Stimulated activated CD4-positive, alpha-beta T cell treated with anti-CD3 and anti-CD28 coated beads, Interleukin-1b, Interleukin-23, amount 100 ng/mL, for 4 hours (primary cell): ENCODE measurements at places on chromosomes 3 and 15.
A peak's percentile ranks its signal among the peaks of the same experiment; 100 is the strongest.

- no peak for DNase-seq
Measured at GRCh38 chr15:49875392-49875791, 243.6 kb downstream of the ATP8B4 start.

DNA sequence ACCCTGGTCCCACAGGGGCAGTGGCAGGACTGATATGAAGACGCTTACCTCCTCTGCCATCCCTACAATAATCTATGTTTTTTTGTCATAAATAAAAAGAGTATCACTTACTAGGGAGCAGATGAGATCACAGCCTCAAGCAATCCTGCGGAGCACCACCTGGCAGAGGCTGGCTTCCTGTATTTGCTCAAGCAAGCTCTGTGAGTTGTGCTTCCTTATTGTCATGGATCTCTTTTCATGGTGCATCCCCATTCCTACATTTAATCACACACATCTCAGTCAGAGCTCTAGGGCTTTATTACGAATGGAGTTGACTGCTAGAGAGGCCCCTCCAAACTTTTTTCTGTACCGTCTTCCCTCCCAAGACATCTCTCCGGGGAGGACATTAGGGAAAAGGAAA is 186.0 kb downstream of the UBE2E2 start:
- no peak for DNase-seq

DNA sequence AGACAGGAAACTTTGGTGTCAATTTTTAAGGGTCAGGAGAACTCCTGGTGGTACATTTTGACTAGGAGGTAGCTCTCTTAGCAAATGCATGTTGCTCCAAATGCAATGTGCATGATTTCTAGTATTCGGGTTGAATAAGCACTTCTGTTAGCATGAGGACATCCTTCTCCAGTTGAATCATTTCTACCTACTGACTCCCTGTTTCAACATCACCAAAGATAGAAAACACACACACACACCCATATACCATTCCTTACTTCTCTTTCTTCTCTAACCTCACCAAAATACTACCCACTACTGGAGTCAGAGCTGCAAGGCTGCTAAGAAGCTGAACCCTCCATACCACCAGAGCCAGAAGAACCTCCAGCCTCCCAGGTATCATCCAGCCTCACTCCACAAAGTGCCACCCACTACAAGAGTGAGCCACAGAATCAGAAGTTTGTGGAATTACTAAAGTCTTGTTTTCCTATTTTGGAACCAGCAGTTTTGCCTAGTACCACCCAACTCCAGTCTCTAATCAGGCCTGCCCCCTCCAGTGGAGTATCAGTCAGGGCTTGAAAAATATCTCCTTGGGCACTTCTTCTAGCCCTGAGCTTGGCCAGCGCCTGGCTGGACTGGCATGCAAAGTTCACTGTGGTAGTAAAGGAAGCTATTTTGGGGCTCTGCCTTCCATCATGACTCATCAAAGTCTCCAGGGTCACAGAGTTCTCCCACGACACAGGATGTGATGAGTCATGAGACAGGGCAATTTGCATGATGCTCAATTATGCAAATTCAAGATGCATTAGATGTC is 110.3 kb downstream of the CYP19A1 start:
- DNase-seq, result no peak

DNA sequence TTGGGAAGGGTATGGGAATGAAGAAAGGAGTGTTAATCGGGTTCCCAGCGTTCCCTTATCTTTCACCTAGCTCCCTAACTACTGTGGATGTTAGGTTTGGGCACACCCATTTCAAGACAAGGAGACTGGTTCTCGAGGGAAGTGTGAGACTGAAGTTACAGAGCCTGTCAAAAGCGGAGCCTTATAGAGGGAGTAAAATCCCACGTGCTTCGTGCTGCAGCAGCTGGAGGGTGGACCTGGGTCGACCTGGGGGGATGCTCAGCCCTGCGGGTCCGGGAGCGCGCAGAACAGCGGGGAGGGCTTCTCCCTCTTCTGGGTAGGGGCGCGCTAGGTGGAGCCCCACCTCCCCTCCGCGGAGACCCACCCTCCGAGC is 314 bp upstream of the TMED3 start:
- DNase-seq, result no peak

DNA sequence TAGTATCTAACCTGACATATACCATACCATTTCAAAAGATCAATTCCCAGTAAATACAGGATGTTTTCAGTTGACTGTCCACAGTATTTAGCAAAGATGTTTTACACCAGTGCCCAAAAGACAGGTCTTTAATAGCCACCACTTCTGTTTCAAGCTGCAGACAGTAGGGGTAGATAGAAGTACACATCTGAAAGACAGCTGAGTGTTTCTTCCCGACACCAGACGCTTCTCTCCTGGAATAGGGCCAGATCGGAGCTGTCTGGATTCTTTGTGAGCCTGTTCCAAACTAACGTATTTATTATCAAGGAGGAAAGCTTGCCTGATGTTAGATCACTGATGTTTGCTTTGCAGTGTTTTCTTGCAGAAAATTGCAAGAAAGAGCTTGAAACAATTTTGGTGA is 136.1 kb upstream of the RBMS3 start:
- no peak for DNase-seq

GRCh38 chr3:142029791-142030190 is 119.6 kb downstream of the TFDP2 start:
- no peak for DNase-seq

DNA sequence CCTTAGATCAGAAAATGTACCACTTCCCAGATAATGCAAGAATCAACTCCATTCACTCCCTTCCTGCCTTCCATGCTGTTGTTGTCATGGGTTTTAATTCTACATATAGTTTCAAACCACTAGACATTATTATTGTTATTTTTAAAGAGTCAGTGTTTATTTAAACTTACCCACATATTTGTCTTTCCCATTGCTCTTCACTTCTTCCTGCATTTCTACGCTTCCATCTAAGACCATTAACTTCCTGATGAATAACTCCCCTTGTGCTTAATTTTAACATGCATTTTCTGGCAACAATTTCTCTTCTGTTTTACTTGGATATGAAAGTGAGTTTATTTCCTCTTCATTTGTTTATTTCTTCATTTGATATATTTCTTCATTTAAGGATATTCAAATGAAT is 127.1 kb upstream of the FHIT start:
- DNase-seq, result no peak

- no peak for DNase-seq
Measured at GRCh38 chr3:27990324-27990723, 251.1 kb upstream of the CMC1 start.

DNA sequence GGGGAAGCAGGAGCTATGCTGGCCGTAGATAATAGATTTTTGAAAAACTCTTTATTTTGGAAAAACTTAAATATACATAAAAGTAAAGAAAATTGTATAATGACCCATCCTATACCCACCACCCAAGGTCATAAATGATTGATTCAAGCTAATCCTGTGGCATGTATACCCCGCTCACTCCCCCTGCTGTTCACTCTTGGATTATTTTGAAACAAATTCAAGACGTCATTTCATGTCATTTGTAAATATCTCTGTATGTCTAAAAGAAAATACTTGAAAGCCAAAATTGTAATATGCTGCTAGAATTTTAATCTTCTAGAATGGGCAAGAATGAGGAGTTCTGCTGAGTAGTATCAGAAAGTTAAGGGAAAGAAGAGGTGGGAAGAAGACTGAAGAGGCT is 241.7 kb downstream of the FEZF2 start:
- no peak for DNase-seq

- DNase-seq, result no peak
Measured at GRCh38 chr3:166243511-166243910, 406.3 kb upstream of the BCHE start.

DNA sequence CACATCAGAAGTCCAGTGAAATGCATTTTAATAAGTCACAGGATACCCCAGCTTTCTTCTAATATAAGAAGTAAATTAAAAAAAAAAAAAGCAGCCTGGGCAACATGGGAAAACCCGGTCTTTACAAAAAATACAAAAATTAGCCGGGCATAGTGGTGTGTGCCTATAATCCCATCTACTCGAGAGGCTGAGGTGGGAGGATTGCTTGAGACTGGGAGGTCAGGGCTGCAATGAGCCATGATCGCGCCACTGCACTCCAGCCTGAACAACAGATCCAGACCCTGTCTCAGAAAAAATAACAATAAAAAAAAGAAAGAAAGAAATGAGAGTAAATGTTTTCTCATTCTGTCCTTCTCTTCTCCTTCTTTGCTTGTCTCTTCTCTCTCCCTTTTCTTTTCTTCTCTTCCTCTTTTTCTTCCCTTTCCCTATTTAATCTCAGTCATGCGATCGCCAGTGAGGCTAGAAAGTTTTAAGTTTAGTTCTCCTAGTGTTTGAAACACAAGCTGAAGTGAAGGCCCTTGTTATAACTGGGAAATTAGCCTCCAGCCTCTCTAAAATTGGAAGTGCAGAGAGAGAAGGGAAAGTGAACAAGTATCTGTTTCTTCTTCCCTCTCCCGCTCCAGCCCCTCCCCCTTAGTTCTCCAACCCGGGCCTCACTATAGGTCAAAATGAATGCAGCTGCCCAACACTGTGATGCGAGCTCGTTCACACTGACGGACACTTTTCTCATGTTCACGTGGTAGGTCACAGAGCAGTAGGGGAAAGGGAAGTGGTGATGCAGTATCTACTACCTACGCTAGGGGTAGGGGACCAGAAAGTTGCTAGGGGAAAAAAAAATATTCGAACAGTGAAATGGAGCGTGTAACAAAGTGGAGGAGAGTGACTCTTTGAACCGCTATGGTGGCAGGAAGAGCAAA is 23.5 kb upstream of the TSC22D2 start:
- DNase-seq, result peak; percentile 12

GRCh38 chr15:92819278-92820235 is 80.6 kb upstream of the CHD2 start:
- no peak for DNase-seq

DNA sequence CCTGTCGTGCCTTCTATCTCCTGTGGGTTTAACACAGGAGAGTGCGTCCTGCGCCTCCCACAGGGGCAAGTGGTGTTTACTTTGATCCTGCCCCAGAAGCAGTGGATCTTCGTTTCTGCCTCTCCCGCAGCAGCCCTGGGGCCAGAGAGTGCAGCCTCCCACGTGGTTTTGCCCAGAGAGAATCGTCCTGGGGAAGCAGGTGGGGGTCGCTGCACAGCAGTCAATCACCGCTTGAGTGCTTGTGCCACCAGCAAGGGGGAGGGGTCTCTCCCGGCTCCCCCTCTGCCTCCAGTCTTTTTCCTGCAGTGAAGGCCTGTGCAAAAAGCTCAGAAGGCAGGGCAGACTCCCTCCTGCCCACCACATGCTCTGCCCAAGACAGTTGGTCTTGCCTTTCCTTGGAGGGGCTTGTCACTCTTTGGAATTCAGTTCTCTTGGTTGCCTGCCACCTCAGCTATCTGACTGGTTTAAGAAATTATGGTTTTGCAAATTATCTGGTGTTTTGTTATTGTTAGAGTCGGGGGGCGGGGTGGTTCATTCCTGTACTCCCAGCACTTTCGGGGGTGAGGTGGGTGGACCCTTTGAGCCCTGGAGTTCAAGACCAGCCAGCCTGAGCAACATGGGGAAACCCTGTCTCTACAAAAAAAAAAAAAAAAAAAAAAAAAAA is 26.9 kb downstream of the STOML1 start:
- no peak for DNase-seq

GRCh38 chr15:90421527-90421926 is 33.5 kb downstream of the IQGAP1 start:
- DNase-seq, result no peak

- DNase-seq, result no peak
Measured at GRCh38 chr3:355622-356021, 159.1 kb downstream of the CHL1 start.

GRCh38 chr15:47794252-47794914 is 77.1 kb downstream of the SEMA6D start:
- DNase-seq, result no peak

DNA sequence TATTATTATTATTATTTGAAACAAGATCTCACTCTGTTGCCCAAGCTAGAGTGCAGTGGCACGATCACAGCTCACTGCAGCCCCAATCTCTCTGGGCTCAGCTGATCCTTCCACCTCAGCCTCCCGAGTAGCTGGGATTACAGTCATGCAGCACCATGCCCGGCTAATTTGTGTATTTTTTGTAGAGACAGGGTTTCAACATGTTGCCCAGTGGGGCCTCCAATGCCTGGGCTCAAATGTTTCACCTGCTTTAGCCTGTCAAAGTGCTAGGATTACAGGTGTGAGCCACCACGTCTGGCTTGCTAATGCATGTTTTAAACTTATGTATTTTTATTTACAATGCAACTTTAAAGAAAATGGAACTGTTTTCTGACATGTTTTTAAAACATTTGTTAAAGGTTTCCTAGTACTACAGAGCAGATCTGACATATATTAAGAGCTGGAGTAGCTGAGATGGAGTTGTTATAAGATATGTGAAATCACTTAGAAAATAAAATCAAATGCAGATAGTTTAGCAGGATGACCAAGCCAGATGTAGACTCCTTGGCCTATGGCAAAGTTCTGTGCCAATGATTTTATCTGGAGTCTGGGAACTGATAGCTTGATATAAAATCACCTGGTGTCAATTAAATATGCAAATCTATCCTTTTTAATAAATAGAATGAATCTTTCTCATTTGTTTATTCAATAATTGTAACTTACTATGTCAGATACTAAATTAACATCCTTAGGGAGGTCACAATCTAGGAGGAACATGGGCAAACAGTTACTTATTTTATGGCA is 310.1 kb upstream of the NAALADL2 start:
- DNase-seq, result no peak

GRCh38 chr15:57462381-57462780 is 86.1 kb downstream of the CGNL1 start:
- DNase-seq, result no peak
